ENCODE measurements at places on chromosomes 3 and 15.

GRCh38 chr15:72227192-72227586 lies 3.8 kb downstream of the PKM start:
- DNase-seq = no peak

- no peak for DNase-seq
Observed at GRCh38 chr3:67361770-67362169, 292.6 kb downstream of the SUCLG2 start.

DNA sequence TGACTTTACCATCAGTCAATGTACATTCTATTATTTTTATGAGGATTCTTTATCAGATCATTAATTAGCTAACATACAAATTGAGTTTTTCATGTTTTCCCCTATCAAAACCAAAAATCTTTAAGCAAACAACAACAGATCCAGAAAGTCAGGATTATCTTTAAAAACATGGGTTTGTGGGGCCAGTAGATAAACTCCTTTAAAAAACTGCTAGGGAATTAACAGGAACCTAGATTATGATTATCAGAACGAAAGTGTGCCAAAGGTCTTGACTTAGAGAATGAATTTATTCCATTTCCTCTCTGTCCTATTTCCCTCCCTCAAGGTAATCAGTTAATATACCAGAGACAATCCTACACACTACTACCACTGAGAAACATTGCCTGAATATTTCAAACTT lies 13.2 kb upstream of the CCDC13 start:
- DNase-seq = no peak

DNA sequence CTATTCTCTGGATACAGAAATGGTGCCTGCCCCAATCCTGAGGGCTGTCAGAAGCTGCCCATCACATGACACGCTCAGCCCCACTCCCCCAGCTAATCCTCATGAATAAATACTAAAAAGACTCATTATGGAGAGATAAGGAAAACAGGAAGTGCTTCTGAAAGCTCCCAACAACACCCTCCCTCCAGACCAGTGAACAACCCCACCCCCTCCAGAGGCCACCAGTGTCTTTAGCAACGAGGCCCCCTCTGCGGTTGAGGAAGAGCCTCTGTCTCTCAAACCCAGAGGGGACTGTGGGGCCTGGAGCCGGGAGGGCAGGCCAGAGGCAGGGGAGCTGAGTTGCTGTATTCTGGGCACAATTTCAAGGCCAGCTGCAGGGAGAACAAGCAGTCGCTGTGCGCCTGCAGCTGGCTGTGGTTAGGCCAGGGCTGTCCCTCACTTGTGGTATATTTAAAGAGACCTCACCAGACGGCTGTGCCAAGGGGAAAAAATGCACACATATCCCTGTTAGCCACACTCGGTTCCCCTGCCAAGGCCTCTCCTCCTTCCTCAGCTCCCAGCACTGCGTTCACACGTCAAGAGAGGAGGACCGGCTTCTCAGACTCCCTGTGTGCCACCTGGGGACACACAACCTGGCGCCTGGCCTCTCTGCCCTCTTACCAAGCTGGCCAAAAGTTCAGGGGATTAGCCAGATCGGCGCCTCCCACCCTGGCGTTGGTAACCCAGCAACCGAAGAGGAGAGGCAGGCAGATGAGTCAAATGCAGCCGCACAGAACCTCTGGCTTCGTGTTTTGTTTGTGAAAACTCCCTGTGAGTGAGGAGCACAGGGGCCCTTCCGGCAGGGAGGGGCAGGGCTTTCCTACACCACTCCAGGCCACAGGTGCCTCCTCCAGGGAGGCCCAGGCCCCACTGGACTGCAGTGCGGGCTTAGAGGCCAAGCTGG lies 101.2 kb upstream of the ETV5 start:
- DNase-seq = peak; percentile 59

DNA sequence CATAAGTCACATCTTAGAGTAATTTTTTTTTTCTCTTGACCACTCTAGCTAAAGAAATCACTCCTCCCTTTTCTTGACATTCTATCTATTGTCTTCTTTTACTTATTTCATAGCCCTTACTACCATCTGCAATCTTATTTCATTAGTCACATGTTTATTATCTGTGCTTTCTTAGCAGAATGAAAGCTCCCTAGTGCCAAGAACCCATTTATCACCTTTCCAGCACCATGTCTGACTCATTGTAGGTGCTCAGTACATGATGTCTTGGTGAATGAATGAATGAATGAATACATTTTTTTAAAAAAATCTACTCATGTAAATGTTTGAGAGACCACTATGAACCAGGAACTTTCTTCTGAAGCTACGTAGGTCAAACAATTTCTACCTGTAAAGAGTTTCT lies 157.2 kb downstream of the CADPS start:
- no peak for DNase-seq

DNA sequence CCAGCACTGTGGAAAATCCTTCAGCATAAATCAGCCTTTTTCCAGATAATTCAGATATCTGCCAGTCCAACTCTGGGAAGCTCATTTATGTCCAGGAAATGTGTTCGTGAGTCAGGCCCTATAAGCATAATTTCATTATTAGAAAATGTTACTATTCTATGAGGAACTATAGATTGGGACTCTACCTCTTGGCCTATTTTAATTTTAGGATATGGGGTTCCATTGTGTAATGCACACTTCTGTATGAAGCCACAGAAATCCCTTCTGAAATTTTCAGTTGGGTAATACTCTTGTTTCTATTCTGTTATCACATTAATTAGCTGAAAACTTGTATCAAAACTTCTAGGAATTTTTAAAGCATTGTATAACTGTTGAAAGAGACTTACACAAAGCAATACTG lies 43.9 kb upstream of the IL12A start:
- no peak for DNase-seq

- DNase-seq = no peak
Observed at GRCh38 chr3:41434781-41435180, 235.5 kb downstream of the CTNNB1 start.

- no peak for DNase-seq
Observed at GRCh38 chr3:31262201-31262600, 270.5 kb upstream of the STT3B start.

DNA sequence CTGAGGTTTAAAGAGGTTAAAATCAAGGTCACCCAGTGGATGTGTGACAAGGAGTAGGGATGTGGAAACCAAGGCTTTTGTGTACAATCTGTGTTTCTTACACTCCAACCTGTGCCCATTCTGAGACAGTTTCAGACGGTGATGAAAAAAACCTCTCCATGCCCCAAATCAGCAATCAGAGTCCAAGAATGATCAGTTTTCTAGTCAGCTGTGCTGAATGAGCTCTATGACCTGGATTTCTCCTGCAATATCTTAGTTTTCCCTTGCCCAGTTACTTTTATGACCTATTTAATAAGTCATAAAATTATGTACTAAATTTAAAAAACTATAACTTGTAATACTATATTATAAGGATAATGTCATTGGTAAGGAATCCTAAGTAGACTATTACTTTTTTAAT lies 37.5 kb upstream of the CBLB start:
- no peak for DNase-seq

DNA sequence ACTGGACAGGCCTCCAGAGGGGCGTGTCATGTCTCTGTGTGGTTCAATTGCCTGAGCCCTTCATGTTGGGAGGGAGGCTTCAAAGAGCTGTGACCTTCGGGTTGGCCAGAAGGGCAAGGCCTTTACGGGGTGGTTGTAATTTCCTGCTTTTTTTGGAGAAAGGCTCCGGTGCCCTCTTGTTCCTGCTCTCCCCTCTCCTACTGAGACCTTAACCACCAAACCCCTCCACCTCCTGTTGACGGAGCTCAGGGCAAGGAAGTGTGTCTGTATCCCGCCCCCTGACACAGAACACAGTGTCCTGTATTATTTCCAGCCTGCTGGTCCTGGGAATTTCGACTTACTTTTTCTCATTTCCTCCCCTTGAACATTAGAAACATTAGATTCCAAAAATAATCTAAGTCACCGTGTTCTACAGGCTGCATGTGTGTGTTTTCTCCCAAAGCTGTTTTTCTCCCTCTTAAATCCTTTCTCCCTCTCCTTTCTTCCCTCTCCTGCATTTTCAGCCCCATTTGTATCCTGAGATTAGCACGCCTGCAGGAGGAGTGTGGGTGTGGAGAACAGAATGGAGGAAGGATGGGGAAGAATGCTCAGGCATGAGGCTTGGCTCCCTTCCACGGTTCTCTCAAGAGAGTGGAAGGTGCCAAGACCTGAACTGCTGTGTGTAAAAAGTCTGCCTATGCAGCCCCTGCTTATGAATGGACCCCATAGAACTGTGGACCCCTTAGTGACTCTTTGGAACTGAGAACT lies 285.4 kb upstream of the ROPN1 start:
- DNase-seq = no peak

- DNase-seq = peak; percentile 34
Observed at GRCh38 chr3:149808209-149808829, 4.7 kb upstream of the RNF13 start.

DNA sequence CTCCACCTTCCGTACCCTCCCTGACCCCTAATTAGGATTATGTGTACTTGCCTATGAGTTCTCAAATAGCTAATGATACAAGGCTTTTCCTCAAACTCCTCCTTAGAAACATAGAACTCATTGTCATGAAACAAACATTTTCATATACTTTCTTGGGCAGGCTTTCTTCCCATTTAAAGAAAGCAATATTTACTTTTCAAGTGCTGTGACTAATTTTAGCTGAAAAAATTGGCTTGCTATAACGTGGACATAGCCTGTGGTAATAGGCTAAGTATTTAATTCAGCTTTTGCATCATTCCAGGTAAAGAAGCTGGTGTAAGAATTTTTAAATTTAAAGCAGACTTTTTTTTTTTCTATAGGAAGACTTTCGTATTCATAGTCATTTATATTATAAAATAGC lies 208.7 kb downstream of the SOX2 start:
- DNase-seq = no peak

GRCh38 chr3:169278092-169278491 lies 385.4 kb downstream of the MECOM start:
- DNase-seq = no peak

- no peak for DNase-seq
Observed at GRCh38 chr15:27797765-27798164, 301.4 kb downstream of the OCA2 start.

DNA sequence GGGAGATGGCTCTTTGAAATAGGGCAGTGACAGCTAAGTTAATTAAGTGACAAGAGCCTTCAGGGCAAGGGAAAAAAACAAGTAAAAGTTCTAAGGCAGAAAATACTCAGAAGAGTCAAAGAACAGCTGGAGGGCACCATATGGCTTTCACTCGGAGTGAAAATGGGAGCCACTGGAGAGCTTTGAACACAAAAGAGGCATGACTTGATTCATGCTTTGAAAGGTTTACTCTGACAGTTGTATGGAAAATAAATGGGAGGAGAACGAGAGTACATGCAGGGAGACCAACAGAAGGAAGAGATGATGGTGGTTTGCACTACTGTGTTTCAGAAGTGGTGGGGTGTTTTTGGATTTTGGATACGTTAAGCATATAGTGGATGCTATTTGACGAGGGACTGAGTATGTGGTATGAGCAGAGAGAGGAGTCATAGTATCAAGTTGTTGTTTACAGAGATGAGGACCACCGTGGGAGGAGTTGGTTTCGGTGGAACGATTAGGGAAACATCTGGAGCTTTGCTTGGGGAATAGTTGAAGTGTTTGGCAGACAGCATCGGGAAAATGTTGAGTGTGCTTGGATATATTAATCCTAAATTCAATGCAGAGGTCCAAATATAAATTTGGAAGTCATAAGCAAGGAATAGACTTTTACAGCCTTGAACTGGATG lies 411.5 kb downstream of the GABRG3 start:
- no peak for DNase-seq

DNA sequence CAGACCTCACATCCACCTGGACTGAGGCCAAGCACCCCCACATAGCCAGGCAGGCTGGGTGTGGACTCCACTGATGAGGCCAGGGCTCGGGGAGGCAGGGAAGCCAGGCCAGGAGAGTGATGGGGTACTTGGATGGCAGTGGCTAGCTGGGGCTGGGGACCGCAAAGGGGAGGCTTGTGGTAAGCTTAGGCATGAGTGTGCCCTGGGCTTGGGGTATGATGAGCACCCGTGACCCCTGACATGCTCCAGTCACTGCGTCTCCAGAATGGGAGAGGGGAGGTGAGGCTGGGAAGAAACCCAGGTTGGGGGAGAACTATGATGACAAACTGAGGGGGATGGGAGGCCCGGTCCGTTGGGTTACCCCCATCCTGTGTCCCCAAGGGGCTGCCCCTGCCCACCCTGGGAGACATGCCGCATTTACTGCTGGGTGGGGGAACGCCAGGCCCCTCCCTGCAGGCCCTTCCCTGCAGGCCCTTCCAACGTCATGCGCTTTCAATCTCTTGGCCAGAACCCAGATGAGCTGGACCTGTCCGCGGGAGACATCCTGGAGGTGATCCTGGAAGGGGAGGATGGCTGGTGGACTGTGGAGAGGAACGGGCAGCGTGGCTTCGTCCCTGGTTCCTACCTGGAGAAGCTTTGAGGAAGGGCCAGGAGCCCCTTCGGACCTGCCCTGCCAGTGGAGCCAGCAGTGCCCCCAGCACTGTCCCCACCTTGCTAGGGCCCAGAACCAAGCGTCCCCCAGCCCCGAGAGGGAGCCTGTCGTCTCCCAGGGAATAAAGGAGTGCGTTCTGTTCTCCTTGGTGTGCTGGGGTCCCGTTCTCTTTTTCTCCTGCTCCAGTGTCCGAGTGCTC lies 34.1 kb downstream of the TSPAN3 start:
- no peak for DNase-seq

- DNase-seq = no peak
Observed at GRCh38 chr15:48794697-48795134, 16.2 kb downstream of the CEP152 start.

DNA sequence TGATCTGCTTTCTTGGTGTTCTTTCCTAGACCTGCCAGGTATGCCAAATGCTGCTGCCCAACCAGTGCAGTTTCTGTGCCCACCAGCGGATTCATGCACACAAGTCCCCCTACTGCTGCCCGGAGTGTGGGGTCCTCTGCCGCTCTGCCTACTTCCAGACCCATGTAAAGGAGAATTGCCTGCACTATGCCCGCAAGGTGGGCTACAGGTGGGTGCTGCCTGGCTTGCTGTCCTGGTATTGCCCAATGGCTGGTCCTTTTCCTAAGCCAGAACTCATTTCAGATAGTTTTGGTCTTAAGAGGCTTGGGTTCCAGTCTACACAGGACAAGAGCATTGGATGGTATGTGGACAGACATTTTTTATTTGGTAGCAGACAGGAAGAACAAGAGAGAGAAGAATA lies 26.5 kb upstream of the ALPK3 start:
- no peak for DNase-seq

GRCh38 chr3:15272426-15273196 lies 59.8 kb downstream of the SH3BP5 start:
- DNase-seq = no peak

- peak; percentile 16 for DNase-seq
Observed at GRCh38 chr3:135106445-135106844, 311.4 kb downstream of the EPHB1 start.

All from right kidney (tissue), 9 donors.